ENCODE measurements at places on chromosomes 6 and 20. TPM values are rescaled to one million over a fixed set of nuclear protein-coding genes. Genes with fewer than 3 reads are reported as not detected.

DNA sequence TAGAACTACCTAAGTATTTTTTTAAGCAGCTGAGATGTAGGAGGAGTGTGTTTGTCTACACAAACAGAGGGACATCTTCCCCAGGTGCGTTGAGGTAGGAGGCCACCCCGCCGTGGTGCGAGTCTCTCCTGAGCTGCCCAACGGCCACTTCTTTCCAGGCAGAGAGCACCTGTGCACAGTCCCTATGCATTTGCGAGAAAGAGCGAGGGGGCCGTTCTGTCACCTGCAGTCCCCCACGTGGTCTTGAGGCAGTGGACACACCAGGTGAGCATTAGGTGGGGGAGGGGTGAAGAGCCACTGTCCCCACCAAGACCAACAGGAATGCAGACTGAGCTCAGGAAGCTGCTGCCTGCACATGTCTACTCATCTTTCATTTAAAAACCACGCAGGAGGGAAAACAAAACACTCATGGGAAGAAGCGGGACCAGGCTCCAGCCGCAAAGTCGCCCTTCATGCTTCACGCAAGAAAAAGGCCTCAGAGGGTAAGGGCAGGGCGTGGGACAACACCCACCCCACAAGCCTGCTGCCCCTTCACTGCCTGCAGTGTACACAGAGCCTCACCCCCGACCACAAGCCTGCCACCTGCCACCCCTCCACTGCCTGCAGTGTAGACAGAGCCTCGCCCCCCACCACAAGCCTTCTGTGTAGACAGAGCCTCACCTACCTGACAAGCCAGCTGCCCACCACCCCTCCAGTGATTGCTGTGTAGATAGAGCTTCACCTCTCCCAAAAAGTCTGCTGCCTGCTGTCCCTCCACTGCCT lies 142.0 kb downstream of the DLL1 start:
- peaks cover 14% of the 10 kb centered on the region for H3K4me1 ChIP-seq
- no peak overlapping the region for H3K27ac ChIP-seq
- DNase-seq, result no peak
- H3K4me3 ChIP-seq, result no peak overlapping the region

GRCh38 chr20:33696448-33696847 lies 10.3 kb upstream of the E2F1 start:
- no peaks in the 10 kb centered on the region for H3K4me1 ChIP-seq
- H3K27me3 ChIP-seq, result no peaks in the 10 kb centered on the region
- no peak for DNase-seq
- H3K36me3 ChIP-seq, result no peaks in the 10 kb centered on the region

The EPB41L1 gene
- 8.6 TPM for total RNA-seq

The XKR7 gene
- total RNA-seq, result 6.2 TPM

GRCh38 chr6:137342607-137343190 lies 123.5 kb upstream of the IFNGR1 start:
- no peaks in the 10 kb centered on the region for H3K4me1 ChIP-seq
- H3K27ac ChIP-seq, result no peak overlapping the region
- H3K36me3 ChIP-seq, result no peaks in the 10 kb centered on the region
- peak overlapping the region; percentile 40 for H3K4me3 ChIP-seq
- peaks cover 33% of the 10 kb centered on the region for H3K27me3 ChIP-seq

DNA sequence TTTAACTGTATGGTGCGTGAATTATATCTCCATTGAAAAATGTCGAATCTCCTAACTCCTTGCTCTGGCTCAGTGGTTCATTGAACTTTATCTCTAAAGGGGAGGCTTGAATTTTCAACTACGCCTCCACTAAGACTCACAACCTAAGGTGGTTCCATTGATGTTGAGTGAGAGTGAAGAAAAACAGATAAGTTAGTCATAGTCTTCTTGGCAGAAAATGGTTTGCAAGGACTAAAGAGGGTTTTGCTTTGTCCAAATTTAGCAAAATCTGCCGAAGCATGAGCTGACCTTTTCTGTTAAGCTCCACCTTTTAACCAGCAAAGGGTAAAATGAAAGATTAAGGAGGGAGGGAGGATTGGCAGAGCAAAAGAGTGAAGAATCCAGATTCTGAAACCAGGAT lies 290.2 kb upstream of the SPTLC3 start:
- H3K36me3 ChIP-seq, result no peaks in the 10 kb centered on the region
- H3K4me3 ChIP-seq, result no peak overlapping the region
- no peak for DNase-seq

GRCh38 chr20:17518339-17519052 lies 12.7 kb downstream of the BFSP1 start:
- no peak overlapping the region for H3K27ac ChIP-seq
- H3K36me3 ChIP-seq, result no peaks in the 10 kb centered on the region
- H3K4me1 ChIP-seq, result no peaks in the 10 kb centered on the region
- H3K27me3 ChIP-seq, result no peaks in the 10 kb centered on the region
- H3K4me3 ChIP-seq, result no peak overlapping the region

- no peak overlapping the region for H3K27ac ChIP-seq
- no peaks in the 10 kb centered on the region for H3K27me3 ChIP-seq
- DNase-seq, result no peak
Measured at GRCh38 chr6:1023229-1023628, 288.7 kb upstream of the FOXQ1 start.
